ENCODE measurements at places on chromosomes 5 and 9.

DNA sequence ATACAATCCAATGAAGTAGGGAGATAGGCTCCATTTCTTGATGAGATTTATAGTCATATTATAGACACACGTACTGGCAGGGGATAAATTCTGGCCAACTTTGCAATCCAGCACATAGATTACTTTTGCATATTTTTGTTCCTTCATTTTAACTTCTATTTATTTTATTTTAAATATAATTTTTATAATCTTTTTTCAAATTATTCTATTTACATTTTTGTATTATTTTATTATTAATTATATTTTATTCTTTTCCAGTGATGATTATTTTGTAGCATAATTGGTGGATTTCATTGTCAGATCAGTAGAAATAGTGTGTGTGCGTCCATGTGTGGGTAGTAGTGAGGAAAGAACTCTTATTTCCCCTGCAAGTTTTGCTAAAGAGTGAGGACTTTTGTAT, 980.1 kb upstream of the TYRP1 start:
- no peak for DNase-seq

DNA sequence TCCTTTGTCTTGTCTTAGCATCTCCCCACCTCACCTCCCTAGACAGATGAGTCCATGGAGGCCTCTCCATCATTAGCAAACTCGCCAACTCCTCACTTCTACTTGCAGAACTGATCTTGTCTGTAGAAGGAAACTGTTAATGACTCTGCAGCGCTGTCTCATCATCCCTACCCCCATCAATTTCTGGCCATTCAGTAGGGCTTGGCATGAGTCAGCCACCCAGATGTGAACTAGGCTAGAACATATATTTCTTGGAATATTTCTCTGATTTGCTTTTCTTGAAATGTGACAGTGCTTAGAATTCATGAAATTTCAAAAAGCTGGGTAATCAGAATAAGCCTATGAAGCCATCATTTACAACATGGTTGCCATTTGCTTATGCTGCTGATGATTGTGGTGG, 1125.0 kb upstream of the DMAC1 start:
- DNase-seq, result no peak

GRCh38 chr5:119070578-119070827, 384 bp upstream of the DMXL1 start:
- no peak for DNase-seq

- DNase-seq, result no peak
Observed at GRCh38 chr5:31707329-31707728, 68.4 kb downstream of the PDZD2 start.

DNA sequence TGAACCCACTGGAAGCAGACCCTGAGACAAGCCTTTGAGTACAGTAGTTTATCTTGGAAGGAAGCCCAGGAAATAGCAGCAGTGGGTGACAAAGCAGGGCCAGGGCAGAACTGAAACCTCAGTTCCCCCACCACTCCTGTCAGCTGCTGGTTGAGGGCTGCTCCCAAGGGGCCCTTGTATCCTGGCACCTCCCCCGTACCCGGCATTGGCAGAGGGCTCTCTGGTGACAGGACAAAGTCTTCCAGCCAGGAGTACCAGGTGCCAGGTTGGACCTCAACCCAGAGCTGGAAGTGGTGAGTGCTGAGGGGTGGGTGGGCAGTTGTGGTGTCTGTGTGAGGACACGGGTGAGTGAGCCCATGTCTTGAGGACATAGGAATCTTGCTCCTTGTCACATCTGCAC, 123.3 kb downstream of the PHF2 start:
- no peak for DNase-seq

GRCh38 chr9:137467161-137467581, 8.0 kb upstream of the NSMF start:
- DNase-seq, result no peak

GRCh38 chr9:136080716-136081112, 14.4 kb downstream of the NACC2 start:
- no peak for DNase-seq

DNA sequence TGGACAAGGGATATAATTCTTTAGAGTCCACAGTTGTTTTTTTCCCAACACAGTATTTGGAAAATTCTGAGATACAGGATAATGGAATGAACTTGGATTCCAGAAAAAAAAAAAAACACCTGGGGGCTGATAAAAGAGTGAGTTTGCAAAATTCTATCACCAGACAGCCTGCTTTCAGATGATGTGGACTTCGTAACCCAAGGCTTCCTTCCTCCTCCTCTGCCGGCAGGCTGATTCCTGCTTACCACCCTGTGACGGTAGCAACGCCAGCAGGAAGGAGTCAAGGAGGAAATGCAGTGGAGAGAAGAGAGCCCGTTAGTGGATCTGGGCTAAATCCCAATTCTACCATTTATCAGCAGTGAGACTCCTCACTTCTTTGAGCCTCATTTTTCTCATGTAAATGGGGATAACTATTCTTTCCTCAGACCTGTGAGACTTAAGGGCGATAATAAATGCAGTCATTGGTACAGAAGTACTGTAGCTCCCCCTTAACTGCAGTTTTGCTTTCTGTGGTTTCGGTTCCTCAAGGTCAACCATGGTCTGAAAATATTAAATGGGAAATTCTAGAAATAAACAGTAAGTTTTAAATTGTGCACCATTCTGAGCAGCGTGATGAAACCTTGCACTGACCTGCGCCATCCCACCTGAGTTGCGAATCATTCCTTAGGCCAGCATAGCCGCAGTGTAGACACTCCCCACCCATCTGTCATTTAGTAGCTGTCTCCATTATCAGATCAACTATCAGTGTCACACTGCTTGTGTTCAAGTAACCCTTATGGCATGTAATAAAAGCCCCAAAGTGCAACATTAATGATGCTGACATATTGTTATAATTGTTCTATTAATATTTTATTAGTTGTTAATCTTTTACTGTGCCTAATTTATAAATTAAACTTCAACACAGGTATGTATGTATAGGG, 71.4 kb downstream of the DCP2 start:
- no peak for DNase-seq

GRCh38 chr9:78004478-78005229, 27.0 kb downstream of the GNAQ start:
- DNase-seq, result no peak

- DNase-seq, result no peak
Observed at GRCh38 chr9:93730648-93731047, 154.3 kb downstream of the PHF2 start.

- no peak for DNase-seq
Observed at GRCh38 chr5:3598207-3598606, 2.6 kb downstream of the IRX1 start.

DNA sequence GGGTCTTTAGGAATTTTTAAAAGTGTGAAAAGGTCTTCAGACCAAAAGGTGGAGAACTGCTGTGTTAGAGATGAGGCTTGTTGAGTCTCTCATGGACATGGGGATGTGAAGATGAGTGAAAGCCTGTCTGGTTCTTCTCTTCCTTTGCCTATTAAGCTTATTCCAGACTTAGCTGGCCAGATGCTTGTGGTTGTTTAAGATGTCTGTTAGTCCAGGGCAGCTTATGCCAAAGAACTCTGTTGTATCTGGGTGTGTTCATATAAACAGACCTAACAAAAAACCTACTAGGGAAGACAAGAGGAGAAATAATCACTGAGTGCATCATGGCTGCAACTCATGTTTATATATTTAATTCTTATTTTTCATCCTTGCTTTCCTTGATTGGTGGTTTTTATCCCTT, 57.5 kb upstream of the NCS1 start:
- no peak for DNase-seq

GRCh38 chr5:76291305-76292077, 111.6 kb upstream of the IQGAP2 start:
- no peak for DNase-seq

GRCh38 chr5:166262395-166262794, 2029.0 kb upstream of the WWC1 start:
- no peak for DNase-seq

DNA sequence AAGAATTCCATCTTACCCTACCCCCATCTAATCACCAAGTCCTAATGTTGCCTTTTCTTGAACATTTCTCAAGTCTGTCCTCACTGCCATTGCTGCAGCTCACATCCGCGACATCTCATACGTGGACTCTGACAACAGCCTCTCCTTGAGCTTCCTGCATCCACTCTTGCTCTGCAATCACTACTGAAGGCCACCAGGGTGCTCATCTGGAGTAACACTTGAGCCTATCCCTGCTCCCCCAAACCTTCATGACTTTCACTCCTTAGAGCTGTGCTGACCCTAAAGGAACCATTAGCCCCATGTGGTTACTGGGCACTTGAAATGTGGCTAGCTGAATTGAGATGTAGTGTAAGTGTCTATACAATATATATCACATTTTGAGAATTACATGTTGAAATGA, 46.4 kb upstream of the CTXN3 start:
- no peak for DNase-seq

DNA sequence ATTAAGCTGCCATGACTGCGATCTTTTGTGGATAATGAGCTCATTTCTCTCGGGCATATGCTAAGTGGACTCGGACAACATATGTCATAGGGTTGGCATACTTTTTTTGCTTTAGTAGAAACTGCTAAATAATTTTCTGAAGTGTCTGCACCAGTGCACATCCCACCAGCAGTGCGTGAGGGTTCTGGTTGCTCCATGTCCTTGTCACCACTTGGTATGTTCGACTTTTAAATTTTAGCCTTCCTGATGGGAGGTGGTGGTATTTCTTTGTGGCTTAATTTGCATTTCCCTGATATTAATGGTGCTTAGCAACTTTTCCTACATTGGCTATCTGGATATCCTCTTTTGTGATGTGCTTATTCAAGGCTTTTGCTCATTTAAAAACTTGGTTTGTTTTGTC, 57.8 kb upstream of the NRARP start:
- DNase-seq, result no peak

GRCh38 chr5:61270510-61271165, 61.4 kb upstream of the ZSWIM6 start:
- DNase-seq, result no peak

DNA sequence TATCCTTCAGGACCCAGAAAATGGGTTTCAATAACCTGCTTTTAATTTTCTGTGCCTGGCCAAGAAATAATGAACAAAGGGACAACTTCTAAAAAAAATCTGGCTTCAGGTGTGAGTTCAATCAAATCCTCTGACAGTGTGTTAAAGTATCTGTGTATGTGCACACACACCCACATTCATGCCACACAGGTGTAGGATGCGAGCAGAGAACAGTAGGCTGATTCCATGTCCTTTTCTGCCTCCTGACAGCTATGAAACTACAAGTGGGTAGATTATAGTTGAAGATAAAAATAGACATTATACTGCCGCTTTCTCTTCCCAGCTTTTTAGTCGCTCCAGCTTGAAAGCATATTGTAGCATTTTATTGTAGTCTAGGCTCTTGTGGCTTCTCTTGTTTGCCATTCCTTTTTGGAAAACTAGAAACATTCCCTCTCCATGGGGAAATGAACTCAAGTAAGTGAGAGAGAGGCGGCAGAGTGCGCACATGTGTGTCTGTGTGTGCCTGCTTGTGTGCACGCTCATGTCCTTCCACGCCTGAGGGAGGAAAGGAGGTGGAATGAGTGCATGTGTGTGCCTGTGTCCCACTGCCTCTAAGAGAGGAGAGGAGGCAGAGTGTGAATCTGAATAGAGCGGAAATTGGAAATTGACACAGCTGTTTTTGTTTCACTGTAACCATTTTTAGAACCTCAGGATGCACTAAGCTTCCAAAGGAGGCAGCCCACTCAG, 273.0 kb downstream of the ELAVL2 start:
- no peak for DNase-seq

- DNase-seq, result no peak
Observed at GRCh38 chr5:132417010-132417439, 47.5 kb downstream of the SLC22A5 start.

DNA sequence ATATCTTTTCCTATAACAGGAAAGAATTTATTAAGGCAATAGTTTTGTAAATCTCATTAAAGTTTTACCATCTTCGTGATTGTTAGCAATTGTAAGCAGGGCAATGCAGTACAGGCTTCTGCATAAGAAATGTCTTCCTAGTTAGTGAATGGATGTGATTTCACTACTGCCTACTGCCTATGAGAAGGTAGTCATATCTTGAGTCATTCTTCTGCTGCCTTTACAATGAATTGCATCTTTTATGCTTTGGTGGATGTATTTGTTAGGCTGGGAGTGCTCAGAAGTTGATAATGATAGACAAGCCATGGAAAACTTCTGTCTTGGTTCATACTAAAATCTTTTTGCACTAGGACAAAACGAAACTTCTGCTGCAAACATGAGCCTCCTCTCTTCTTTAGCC, 128.0 kb downstream of the ADAMTSL1 start:
- no peak for DNase-seq

GRCh38 chr5:143672806-143673205, 139.2 kb upstream of the HMHB1 start:
- DNase-seq, result no peak

GRCh38 chr9:19629488-19629887, 159.3 kb downstream of the SLC24A2 start:
- DNase-seq, result no peak

GRCh38 chr5:34410411-34411139, 245.6 kb upstream of the RAI14 start:
- no peak for DNase-seq

DNA sequence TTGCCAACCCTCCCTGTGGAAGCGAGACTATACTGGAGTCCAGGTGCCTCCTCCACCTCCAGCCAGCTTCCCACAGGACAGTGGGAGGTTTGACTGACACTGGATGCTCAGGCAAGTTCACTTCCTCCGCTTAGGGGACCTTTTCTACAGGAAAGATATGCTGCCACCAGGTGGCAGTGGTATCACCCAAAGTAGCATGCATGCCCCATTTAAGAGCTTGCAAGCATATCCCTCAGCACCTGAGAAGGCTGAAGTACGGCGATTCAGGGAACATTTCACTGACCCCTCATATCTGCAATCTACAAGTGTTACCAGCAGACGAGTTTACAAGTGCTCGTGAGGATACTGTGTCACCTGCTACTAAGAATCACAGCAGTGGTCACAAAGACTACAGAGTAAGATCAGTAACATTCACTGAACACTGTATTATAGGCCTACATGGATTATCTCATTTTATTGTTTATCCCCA, 75.5 kb downstream of the KLHL3 start:
- DNase-seq, result peak; percentile 56

DNA sequence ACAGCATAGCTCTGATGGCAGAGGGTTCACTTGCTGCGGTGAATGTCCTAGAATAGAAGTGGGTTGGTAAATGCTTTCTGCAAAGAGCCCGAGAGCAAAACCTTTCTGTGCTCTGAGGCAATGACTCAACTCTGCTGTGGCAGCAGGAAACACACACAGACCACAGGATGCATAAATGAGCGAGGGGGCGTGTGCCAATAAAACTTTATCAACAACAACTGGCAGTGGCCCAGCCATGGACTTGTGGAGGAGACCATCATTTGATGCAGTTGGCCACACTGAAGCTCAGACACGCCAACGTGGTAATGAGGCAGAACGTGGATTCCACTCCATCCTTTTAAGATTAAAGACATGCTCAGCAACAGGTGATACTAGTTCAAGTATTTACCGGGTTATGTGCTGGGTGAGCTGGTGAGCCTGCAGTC, 6.8 kb downstream of the MRPL36 start:
- DNase-seq, result no peak

- no peak for DNase-seq
Observed at GRCh38 chr5:171264843-171265242, 44.2 kb upstream of the TLX3 start.

DNA sequence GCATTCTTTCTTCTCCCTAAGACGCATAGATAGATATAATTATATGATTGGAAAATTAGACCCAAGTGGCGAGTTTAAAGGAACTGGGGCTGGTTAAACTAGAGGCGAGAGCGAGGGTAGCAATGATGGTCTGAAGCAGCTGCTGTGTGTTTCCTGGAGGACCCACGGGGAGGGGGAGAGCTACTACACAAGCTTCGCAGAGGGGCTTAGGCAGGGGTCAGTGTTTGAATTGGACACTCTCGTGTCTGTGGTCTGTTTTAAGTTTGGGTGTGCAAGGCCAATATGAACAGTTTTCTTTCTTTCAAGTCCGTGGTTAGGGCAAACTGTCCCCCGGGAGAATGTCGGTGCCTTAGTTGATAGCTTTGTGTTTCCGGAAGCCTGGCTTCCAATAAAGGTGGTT, 43.1 kb downstream of the PDZD2 start:
- DNase-seq, result no peak

Measured in NCI-H2171 treated with DMSO at 0.1 percent for 48 hours (cell line).